Spinal cord (tissue), 10 donors: ENCODE measurements at places on chromosomes 11 and 22.

- peak; percentile 49 for DNase-seq
These were observed 72.0 kb downstream of the RPUSD4 start for GRCh38 chr11:126139111-126140091.

DNA sequence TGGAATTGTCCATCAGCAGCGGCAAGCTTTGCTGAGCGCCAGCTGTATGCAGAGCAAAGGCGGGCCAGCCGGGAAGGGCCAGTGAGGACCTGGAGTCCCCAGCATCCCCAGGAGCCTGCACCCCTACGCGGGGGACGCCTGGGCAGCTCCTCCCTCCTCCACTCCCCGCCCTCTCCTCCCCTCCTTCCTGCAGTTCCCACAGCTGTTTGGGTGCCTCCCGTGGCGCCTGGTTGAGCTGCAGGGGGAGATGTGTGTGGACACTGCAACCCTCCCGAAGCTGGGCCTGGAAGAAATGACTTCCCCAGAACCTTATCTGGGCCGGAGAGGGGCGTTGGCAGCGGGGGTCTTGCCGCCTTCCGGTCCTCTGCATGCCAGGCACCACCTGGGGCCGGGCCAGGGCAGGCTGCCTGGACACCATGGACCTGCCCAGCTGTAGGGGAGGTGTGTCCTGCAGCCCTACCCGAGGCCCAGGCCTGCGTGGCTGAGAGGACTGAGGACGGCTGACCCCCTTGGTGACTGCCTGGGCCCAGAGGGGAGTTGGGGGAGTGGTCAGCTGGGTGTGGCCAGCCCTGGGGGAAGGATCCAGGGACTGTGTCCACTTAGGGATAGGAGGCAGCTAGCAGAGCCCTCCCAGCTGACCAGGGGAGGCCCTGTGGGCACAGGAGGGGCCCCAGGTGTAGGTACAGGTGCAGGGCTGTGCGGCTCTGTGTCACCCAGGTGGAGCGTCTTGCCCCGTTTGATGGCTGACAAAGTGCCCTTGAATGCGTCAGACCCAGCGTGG lies 16.8 kb upstream of the MUC6 start:
- DNase-seq = no peak

- DNase-seq = peak; percentile 93
These were observed 1.6 kb downstream of the NCAM1 start for GRCh38 chr11:112962579-112963367.

DNA sequence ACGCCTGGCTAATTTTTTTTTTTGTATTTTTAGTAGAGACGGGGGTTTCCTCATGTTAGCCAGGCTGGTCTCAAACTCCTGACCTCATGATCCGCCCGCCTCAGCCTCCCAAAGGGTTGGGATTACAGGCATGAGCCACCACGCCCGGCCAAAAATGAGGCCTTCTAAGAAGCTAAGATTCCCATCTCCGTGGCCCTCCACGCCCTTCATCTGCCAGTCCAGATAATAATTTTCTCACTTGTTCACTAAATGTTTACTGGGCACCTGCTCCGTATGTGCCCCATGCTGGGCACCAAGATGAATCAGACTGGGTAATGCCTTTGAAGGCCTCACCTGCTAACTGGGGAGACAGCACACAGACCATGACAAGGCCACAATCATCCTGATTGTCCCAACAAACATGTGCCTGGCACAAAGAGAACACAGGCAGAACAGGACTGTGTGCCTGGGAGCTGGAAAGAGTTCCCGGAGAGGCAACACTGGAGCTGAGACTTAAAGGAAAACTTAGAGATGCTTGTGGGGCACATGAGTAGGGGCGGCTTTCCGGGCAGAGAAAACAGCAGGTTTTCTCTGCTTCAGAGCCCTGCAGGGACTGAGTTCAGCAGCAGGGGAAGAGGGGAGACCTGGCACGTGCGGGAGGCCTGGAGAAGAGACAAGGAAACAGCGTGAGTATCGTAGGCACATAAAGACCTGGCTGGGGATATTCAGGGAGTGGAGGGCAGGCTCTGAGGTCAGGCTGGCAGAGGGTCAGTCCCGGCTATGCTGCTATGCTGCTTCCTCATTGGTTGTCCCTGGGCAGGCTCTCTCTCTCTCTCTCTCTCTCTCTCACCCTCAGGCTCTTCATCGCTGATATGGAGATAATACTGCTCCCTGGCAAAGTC lies 2.4 kb downstream of the KIAA0930 start:
- DNase-seq = no peak

- no peak for DNase-seq
These were observed 53.9 kb downstream of the ETS1 start for GRCh38 chr11:128533472-128533871.

- no peak for DNase-seq
These were observed 441.3 kb upstream of the API5 start for GRCh38 chr11:42870480-42870879.

DNA sequence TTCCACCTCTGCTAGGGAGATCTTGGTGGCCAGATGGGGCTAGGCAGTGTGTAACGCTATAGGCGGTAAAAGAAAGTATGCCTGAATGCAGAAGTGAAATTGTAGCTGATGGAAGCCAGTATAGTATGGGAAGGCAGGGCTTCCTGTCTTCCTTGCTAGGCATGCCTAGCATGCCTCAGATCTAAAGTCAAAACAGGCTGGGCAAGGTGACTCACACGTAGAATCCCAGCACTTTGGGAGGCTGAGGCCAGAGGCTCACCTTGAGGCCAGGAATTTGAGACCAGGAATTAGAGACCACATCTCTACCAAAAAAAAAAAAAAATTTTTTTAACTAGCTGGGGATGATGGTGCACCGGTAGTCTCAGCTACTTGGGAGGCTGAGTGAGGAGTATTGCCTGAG lies 281.7 kb upstream of the MTNR1B start:
- no peak for DNase-seq

DNA sequence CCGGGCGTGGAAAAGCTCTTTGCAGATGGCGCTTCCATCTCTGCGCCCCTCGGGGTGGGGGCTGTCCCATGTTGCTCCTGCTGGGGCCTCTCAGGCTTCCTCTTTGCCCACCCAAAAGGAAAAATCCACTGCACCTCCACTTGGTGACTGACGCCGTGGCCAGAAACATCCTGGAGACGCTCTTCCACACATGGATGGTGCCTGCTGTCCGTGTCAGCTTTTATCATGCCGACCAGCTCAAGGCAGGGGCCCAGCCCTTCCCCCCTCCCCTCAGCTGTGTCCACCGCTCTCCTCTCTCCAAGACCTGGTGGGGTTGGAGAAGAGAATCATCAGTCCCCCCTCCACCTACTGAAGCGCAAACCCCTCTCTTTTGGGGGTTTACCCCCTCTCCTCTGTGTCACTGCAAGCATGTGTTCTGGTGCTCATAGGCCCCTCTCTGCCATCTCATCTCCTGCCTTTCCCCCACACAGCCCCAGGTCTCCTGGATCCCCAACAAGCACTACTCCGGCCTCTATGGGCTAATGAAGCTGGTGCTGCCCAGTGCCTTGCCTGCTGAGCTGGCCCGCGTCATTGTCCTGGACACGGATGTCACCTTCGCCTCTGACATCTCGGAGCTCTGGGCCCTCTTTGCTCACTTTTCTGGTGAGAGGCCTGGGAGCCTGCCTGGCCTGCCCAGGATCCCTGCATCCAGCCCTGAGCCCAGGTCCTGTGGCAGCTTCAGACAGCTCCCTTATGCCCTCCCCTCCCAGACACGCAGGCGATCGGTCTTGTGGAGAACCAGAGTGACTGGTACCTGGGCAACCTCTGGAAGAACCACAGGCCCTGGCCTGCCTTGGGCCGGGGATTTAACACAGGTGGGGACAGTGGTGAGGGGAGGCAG lies 1.8 kb downstream of the LARGE2 start:
- no peak for DNase-seq

- no peak for DNase-seq
These were observed 61.8 kb downstream of the UBASH3B start for GRCh38 chr11:122717264-122717867.

DNA sequence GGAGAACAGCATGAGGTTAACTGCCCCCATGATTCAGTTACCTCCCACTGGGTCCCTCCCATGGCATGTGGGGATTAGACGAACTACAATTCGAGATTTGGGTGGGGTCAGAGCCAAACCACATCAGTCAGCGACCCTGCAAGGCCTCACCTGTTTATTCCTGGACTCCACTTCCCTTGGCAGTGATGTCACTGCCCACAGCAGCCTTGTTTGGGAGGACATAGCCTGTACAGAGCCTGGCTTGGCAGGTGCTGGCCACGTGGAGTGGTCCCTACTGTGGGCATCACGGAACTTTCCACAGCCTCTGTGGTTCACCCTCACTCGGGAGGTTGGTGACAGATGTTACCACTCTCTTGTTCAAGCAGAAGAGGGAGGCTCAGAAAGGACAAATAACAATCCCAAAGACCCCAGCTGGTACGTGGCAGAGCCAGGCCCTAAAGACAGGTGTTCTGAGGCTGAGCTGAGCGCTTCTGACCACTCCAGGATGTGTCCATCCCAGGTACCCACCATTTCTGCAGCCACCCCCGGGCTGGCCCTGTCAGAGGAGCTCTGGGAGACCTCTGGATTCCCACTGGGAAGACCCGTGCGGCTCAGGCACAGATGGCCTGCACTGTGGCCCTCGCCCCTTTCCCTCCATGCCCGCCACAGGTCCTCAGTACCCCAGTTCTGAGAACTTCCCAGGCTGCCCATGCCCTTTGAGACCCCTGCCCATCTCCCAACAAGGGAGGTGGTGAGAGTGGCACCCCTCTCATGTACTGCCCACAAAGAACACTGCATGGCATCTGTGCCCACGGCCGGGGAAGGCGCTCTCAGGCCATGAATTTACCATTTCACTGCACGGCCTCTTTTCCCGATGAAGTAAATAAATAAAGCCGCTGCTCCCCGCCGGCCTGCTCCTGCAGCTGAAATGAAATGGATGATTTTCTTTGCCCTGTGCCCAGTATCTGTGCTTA lies 605.8 kb downstream of the TBC1D22A start:
- no peak for DNase-seq

DNA sequence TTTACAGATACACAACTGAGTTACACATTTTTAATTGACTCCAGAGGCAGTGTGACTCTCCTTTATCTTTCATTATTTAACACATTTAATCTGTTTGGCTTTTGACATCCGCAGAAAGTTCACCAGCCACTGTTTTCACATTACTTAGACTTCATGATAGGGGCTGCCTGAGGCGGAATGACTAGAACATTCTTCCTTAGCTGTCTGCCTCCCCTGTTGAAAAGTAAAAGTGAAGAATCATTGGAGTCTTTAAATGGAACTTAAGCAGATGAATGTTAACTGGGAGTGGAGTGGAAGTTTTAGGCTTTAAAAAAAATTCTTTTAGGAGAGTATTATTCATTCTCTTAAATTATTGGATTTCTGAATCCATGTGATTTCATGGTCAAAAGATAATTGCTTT lies 229.2 kb upstream of the MTNR1B start:
- no peak for DNase-seq

DNA sequence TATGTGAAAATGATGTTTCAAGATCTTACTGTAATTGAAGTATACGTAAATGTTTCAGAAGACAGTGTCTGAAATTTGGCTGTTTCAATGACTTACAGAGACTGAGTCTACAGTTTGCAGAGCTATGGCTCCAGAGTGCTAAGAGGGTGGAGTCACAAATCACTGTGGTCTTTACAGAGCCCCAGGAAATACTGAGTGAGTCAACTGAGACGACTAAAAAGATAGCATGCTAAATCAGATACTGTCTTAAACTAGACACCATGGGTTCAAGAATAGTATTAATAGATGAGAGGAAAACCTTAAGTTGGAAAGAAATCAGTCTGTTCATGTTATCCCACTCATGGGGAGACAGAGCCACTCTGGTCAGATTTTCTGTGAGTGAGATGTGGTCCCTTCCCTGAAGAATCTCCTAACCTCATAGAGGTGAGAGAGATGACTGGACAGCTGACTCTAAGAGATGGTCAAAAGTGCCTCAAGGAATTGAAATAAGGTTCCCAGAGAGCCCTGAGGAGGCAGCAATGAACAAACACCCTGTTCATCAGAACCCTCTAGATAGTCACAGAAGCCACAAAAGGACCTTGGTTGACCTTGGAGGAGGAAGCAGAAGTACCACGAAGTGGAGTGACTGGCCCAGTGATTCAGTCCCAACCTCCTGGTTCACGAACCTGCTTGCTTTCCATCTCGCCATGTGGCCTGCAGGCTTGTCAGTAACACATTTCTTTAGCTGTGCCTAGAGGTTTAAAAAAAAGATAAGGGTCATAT lies 30.2 kb downstream of the C11orf91 start:
- no peak for DNase-seq

- peak; percentile 91 for DNase-seq
These were observed 63.5 kb upstream of the CAPRIN1 start for GRCh38 chr11:33987975-33988580.

DNA sequence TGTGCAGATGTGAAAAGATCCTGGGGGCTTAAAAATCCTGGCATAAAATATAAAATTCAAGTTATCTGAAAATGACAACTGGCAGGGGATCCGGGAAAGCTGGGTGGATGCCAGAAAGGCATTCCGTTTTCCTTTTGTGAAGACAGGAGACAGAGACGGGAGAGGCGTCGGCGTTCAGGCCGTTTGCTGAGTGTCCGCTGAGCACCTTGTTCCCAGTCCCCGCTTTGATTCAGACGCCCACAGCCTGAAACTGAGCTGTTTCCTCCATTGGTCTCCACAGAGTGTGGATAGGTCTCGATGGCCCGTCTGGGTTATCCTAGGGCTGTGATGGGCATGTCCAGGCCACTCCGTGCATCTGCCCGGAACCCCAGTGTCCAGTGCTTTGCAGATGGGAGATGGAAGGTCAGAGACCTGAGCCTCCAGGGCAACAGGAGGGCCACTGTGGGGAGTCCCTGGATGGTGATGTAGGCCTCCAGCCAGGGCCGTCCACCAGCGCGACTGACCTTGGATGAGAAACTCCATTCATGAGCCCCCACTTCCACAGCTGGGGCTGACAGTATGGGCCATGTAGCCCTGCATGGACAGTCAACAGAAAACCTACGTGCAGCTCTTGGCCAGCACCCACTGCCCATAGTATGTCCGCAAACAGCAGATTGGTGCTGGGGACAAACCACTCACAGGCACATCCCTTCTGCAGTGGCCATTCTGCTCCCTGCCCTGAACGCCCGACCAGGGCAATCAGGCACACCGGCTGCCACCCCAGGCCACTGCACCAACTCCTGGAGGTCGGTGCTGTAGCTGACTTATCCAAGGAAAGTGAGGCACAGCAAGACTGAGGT lies 11.6 kb downstream of the MRGPRF start:
- DNase-seq = no peak
